ENCODE measurements at places on chromosomes 6 and 20. TPM values are rescaled to one million over a fixed set of nuclear protein-coding genes. Genes with fewer than 3 reads are reported as not detected.
A peak's percentile ranks its signal among the peaks of the same experiment; 100 is the strongest.

Gene ZBTB9
- 3.8 TPM for total RNA-seq

Gene PPP1R16B
- 62.3 TPM for total RNA-seq

Gene MEI4
- not detected for total RNA-seq

Gene CST2
- not detected for total RNA-seq

Gene KIF6
- total RNA-seq, result not detected

Gene BCAS1
- 0.31 TPM for total RNA-seq

Gene HIVEP2
- total RNA-seq, result 21.6 TPM

- DNase-seq, result no peak
- no peaks in the 10 kb centered on the region for H3K27me3 ChIP-seq
- H3K4me3 ChIP-seq, result no peak overlapping the region
- H3K36me3 ChIP-seq, result no peaks in the 10 kb centered on the region
- no peak overlapping the region for H3K27ac ChIP-seq
Observed at GRCh38 chr6:19312241-19312978, 524.8 kb upstream of the ID4 start.

GRCh38 chr6:31354864-31355582 is 2.0 kb downstream of the HLA-B start:
- H3K4me3 ChIP-seq, result peak overlapping the region; percentile 99
- peaks cover 54% of the 10 kb centered on the region for H3K4me1 ChIP-seq
- peak; percentile 44 for DNase-seq
- H3K27ac ChIP-seq, result peak overlapping the region; percentile 72
- H3K36me3 ChIP-seq, result peaks cover 32% of the 10 kb centered on the region
- no peaks in the 10 kb centered on the region for H3K27me3 ChIP-seq

- peak overlapping the region; percentile 18 for H3K4me3 ChIP-seq
- no peak for DNase-seq
- no peaks in the 10 kb centered on the region for H3K36me3 ChIP-seq
- H3K27me3 ChIP-seq, result peaks cover 3% of the 10 kb centered on the region
- H3K27ac ChIP-seq, result no peak overlapping the region
Observed at GRCh38 chr6:3163248-3163594, 5.9 kb upstream of the TUBB2A start.
